ENCODE measurements at places on chromosomes 1 and 21. TPM values are rescaled to one million over a fixed set of nuclear protein-coding genes. Genes with fewer than 3 reads are reported as not detected.

The CFAP141 gene
- not detected for total RNA-seq

The PBX1 gene
- total RNA-seq = 30.3 TPM

The PRDM16 gene
- total RNA-seq = 23.3 TPM

The NHLH1 gene
- total RNA-seq = not detected

The MX2 gene
- total RNA-seq = 85.8 TPM

The STMN1 gene
- 44.6 TPM for total RNA-seq
